Ammon's horn (tissue), 1 donor: ENCODE measurements at places on chromosomes 13 and 19.

GRCh38 chr13:44792096-44792495, 197.2 kb downstream of the NUFIP1 start:
- DNase-seq: no peak

DNA sequence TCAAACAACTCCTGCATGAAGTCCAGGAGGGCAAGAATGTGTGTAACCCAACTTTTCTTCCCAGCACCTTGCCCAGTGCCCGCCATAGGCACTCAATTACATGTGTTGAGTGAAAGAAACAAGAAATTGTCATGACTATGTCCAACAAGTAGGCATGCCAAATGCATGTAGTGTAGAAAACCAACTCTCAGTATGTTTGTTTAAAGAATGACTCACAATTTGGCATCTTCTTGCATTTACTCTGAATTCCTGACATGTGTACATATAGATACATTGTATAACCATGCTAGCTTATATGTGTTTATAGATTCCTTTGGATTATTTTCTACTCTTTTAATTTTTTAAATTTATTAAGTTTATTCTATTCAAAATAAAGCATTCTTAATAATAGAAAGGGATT, 305.0 kb downstream of the EFNB2 start:
- no peak for DNase-seq

DNA sequence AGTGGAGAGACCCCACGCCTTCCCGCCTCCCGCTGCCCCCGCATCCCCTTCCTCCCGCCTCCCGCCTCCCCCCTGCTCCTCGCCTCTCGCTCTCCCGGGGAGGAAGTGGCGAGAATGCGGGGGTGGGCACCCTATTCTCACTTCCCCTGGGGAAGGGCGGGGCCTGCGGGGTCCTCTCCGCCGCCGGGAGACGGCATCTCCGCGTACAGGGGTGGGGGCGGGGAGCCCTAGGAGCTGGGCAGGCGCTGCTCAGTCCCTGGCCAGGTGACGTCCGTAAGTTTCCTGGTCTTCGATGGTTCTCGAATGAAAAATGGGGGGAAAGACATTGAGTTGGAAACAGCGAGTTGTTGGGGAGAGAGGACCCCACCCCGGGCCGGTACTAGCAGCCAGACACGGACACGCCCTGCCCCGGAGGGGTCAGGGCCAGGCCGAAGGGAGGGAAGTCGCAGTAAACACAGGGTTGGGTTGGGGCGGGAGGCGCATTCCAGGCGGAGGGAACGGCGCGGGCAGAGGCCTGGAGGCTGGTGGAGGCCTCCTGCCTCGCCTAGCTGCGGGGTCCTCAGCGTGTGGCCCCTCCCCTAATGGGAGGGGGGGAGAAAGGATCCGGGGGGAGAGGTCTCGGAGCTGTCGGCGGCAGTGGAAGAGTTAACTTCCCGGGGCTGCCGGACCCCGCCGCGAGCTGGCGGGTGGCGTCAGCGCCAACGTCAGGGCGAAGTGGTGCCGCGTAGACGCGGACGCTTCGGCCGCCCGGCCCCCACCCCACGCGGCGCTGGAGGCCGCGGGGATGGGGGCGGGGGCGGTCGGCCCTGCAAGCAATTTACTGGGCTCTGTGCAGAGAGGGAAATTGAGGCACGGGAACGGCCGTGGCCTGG, 10.4 kb upstream of the JUND start:
- DNase-seq: peak; percentile 82

- no peak for DNase-seq
Observed at GRCh38 chr19:45752639-45753038, 16.4 kb downstream of the SIX5 start.

GRCh38 chr19:35306473-35307246, 14.7 kb downstream of the MAG start:
- no peak for DNase-seq

DNA sequence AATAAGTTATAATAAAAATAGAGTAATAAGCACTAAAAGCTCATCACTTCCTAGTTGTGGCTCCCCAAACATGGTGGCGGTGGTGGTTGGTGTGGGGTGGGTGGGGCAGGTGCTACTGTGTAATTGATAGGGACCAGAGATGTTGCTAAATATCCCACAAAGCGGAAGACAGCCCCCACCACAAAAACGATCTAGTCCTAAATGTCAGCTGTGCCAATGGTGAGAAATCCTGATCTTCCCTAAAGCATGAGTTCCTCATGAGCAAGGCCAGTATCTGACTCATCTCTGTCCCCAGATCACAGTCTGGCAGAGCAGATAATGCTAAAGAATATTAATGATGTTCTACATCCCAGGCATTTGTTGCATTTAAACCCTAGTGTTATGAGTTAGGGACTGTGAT, 1.9 kb upstream of the EDDM13 start:
- peak; percentile 4 for DNase-seq

- no peak for DNase-seq
Observed at GRCh38 chr19:47499371-47499770, 15.4 kb upstream of the KPTN start.

GRCh38 chr13:78197231-78197630, 278.6 kb upstream of the EDNRB start:
- DNase-seq: no peak

GRCh38 chr13:99042521-99043250, 64.8 kb upstream of the DOCK9 start:
- no peak for DNase-seq

DNA sequence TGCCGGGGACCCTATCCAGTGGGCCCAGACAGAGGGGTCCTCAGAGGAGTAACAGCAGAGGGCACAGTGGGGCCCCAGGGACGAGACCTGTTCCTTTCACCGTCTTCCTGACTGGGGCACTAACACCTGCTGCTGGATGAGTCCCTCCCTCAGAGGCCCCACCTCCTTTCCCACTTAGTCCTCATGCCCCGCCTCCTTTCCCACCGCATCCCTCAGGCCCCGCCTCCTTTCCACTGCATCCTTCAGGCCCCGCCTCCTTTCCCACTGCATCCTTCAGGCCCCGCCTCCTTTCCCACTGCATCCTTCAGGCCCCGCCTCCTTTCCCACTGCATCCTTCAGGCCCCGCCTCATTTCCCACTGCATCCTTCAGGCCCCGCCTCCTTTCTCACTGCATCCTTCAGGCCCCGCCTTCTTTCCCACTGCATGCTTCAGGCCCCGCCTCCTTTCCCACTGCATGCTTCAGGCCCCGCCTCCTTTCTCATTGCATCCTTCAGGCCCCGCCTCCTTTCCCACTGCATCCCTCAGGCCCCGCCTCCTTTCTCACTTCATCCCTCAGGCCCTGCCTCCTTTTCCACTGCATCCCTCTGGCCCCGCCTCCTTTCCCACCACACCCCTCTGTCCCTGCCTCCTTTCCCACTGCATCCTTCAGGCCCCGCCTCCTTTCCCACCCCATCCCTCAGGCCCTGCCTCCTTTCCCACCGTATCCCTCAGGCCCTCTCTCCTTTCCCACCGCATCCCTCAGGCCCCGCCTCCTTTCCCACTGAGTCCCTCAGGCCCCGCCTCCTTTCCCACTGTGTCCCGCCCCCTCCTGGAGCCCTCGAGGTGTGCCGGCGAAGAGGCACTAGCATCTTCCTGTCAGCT, 6.7 kb downstream of the SPPL2B start:
- DNase-seq: no peak

GRCh38 chr19:39595950-39596349, 6.4 kb upstream of the LGALS13 start:
- DNase-seq: no peak

GRCh38 chr19:53182202-53182601, 11.0 kb downstream of the ZNF665 start:
- DNase-seq: no peak
